T-helper 2 cell (primary cell): ENCODE measurements at places on chromosomes 3 and 15.

DNA sequence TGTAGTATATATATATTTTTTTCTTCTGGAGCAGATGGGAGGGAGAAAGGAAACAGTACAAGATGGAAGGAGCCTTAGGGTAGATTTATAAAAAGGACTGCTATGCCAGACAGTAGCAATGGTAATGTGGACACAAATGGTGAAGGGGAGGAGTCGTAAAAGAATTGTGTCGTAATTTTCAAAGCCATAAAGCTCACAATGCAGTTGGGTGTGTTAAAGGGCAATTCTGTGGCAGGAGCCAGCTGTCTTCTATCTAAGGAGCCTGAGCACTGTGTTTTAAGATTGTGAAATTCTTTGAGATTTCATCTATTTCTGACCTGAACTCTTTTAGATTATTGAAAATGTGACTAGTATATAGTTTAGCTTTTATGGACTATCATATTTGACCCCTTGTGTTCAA lies 58.9 kb downstream of the CNOT10 start:
- no peak for DNase-seq

DNA sequence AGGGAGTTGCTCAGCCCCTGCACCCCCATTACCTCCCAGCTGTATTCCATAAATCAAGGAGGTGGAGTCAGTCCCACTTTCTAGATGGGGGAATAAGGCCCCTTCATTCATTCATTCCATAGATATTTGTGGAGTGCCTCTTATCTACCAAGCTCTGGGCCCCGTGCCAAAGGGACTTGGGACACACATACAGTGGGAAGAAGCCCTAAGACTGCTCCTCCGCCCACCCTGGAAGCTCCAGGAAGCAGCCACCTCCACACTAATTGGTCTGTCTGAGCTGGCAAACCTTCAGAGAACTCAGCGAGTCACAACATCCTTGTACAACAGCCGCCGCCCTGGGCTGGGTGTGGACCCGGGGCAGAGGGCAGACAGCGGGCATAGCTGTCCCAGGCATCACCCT lies 6.4 kb downstream of the STRA6 start:
- no peak for DNase-seq

DNA sequence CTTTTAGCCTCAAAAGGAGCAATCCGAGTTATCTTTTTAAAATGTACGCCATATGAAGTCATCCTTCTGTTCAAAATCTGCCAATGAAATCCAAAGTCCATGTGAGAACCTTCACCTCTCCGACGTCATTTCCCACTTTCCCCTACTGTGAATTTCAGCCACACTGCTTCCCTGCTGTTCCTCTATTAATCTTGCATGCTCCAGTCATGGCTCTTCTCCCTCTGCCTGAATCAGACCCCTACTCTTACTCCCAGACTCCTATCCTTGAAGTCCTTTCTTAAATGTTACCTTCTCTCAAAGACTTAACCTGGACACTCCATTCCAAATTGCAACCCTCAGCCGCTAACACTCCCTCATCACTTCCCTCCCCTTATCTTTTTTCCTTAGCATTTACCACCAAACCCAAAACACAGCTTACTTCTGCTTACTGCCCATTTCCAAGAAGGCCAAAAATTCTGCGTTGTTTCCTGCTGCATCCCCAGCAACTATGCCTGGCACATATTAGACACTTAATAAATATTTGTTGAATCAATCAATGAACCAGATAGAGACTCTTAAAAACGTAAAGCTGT lies 1.2 kb downstream of the NKIRAS1 start:
- no peak for DNase-seq

GRCh38 chr3:64783200-64783599 lies 95.4 kb upstream of the ADAMTS9 start:
- DNase-seq: no peak

GRCh38 chr15:67179411-67179995 lies 75.0 kb downstream of the AAGAB start:
- DNase-seq: no peak

GRCh38 chr3:48372862-48373435 lies 930 bp downstream of the FBXW12 start:
- DNase-seq: no peak
